Memory B cell (primary cell): ENCODE measurements at places on chromosomes 3 and 15.

- no peak for DNase-seq
- no peaks in the 10 kb centered on the region for H3K27me3 ChIP-seq
- H3K36me3 ChIP-seq, result no peaks in the 10 kb centered on the region
- no peaks in the 10 kb centered on the region for H3K4me1 ChIP-seq
- no peak overlapping the region for H3K4me3 ChIP-seq
These were observed 621.9 kb upstream of the CCDC54 start for GRCh38 chr3:106755336-106755735.

DNA sequence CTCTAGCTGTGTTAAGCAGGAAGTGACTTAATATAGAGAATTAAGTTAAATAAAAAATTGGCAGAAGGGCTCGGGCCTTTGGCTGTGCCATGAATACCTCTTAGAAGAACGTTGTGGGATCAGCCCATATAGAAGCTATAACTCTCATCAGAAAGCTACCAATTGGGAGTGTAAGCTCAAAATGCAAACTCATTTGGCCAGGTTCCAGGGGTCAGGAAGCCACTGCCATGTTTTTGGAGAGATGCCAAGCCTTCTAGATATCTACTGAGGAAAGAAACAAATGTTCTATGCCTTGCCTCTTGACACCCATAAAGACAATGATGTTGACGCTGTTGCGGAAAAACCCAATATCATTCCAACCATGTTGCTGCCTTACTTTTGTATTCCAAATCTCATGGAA, 475.2 kb upstream of the TGFBR2 start:
- no peak overlapping the region for H3K27ac ChIP-seq
- peaks cover 2% of the 10 kb centered on the region for H3K36me3 ChIP-seq
- no peak for DNase-seq
- no peak overlapping the region for H3K4me3 ChIP-seq
- H3K4me1 ChIP-seq, result no peaks in the 10 kb centered on the region

GRCh38 chr3:77014226-77014625, 25.7 kb upstream of the ROBO2 start:
- H3K27ac ChIP-seq, result no peak overlapping the region
- DNase-seq, result no peak
- no peaks in the 10 kb centered on the region for H3K27me3 ChIP-seq
- no peaks in the 10 kb centered on the region for H3K36me3 ChIP-seq

DNA sequence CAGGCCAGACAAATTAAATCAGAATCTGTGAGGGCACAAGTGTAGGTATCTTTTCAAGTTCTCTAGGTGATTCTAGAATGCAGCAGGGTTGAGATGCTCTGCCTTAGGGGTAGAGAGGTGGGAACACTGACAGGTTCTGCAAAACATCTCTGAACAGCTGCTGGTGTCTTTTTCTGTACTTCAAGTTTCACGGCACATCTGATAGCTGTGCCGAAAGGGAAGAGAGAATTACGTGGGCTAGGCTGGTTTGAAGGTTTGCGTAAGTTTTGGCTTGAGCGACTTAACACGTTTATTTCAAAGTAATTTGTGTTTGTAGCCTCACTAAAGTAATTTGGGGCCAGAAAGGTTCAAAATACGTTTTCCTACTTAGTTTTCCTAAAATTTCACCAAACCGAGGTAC, 22.5 kb downstream of the PXK start:
- DNase-seq, result peak; percentile 49
- peaks cover 2% of the 10 kb centered on the region for H3K36me3 ChIP-seq
- peaks cover 65% of the 10 kb centered on the region for H3K4me1 ChIP-seq
- H3K27ac ChIP-seq, result peak overlapping the region; percentile 92
- peak overlapping the region; percentile 95 for H3K4me3 ChIP-seq

DNA sequence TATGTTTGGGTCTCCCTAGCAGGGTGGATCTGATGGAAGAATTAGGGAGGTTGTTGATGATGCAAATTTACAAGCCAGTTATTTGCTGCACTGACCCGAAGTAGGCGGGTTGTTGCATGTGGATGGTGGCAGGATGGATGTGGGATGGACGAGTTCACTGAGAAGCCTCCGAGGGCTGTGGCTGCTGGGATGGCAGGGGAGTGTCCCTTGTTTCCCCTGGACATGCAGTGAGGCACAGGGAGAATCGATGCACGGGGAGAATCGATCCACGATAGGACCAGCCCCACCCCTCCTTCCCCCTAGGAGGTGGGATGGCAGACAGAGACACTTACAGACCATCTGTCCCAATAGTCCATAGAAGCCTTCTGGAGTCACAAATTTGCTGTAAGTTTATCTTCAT, 31.0 kb upstream of the KLF13 start:
- no peak overlapping the region for H3K27ac ChIP-seq
- peaks cover 2% of the 10 kb centered on the region for H3K36me3 ChIP-seq
- no peak overlapping the region for H3K4me3 ChIP-seq
- peaks cover 4% of the 10 kb centered on the region for H3K4me1 ChIP-seq

GRCh38 chr15:72852273-72852672, 68.7 kb upstream of the ADPGK start:
- no peaks in the 10 kb centered on the region for H3K4me1 ChIP-seq
- H3K36me3 ChIP-seq, result no peaks in the 10 kb centered on the region
- H3K4me3 ChIP-seq, result no peak overlapping the region
- H3K27ac ChIP-seq, result no peak overlapping the region
- peaks cover 28% of the 10 kb centered on the region for H3K27me3 ChIP-seq

DNA sequence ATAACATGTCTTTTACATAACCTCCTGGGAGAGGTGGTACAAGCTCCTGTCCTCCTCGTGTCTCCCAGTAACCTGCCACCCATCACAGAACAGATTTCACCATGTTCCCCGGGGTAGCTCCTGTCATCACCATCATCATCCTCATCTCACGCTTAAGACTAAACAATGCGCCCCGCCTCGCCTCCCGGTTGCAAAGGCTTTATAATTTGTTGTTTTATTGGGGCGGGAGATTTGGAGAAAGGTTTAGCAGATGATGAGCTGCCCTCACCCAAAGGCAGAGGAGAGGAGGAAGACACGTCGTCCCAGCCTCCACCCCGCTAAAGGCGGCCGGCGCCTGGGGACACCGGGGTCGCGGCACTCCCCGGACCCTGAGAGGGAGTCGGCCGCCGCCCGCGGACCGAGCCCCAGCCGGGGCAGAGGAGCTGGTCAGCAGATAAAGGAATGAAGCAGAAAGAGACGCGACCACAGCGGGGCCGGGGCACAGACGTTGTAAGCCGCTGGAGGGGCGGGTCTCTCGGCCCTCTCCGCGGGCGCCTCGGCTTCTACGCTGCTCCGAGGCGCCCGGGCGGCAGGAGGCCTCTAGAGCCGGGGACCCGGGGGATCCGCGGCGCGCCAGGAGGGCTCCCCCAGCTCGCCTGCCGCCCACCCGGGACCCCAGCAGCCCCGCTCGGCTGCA, 589 bp downstream of the HERC1 start:
- peak; percentile 34 for DNase-seq
- H3K4me3 ChIP-seq, result peak overlapping the region; percentile 94
- H3K36me3 ChIP-seq, result peaks cover 2% of the 10 kb centered on the region
- H3K27ac ChIP-seq, result peak overlapping the region; percentile 90

DNA sequence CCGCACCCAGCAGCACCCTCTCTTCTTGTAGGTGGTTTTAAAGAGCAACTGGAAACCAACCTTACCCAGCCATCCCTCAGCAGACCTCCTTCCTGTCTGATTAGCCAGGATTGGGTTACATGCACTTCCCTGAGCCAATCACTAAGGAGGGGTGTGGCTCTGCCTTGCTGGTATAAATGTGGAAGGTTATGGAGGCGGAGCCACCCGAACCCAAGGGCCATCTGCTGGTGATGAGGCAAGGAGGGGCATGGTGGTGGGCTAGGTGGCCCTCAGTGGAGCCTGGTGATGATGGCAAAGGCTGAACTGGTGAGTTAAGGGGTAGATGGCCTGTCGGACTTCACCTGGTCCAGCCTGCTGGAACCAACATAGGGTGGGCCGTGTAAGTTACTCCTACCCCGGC, 39.8 kb downstream of the CCDC33 start:
- H3K4me3 ChIP-seq, result no peak overlapping the region
- H3K36me3 ChIP-seq, result no peaks in the 10 kb centered on the region
- H3K27ac ChIP-seq, result no peak overlapping the region

GRCh38 chr3:179196098-179196497, 47.9 kb downstream of the PIK3CA start:
- peaks cover 10% of the 10 kb centered on the region for H3K36me3 ChIP-seq
- no peak for DNase-seq
- no peak overlapping the region for H3K4me3 ChIP-seq

GRCh38 chr15:68587769-68588385, 9.1 kb downstream of the CORO2B start:
- peaks cover 5% of the 10 kb centered on the region for H3K4me1 ChIP-seq
- H3K27me3 ChIP-seq, result peaks cover 10% of the 10 kb centered on the region
- H3K4me3 ChIP-seq, result no peak overlapping the region
- H3K27ac ChIP-seq, result peak overlapping the region; percentile 26

DNA sequence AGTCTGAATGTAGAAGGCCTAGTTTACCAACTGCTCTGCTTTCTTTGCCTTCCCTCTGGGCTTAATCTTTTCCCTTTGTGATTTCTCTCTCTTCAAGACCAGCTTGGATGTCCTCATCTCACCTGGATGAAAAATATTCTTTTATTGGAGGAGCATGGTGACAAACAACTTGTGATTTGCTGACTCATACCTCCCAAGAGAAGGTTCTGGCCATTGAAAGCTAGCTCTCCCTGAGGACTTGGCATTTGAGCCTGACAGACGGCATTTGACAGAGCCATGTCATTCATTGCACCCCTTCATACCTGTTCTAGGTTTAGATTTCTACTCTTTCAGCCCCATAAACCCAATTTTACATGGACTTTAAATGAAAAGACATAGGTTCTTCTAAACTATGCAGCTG, 33.3 kb downstream of the ATG7 start:
- no peaks in the 10 kb centered on the region for H3K4me1 ChIP-seq
- H3K27me3 ChIP-seq, result no peaks in the 10 kb centered on the region
- H3K36me3 ChIP-seq, result peaks cover 46% of the 10 kb centered on the region
- no peak overlapping the region for H3K4me3 ChIP-seq
- peak overlapping the region; percentile 67 for H3K27ac ChIP-seq
- DNase-seq, result no peak

- no peak overlapping the region for H3K27ac ChIP-seq
- H3K4me3 ChIP-seq, result no peak overlapping the region
- peaks cover 18% of the 10 kb centered on the region for H3K4me1 ChIP-seq
- no peaks in the 10 kb centered on the region for H3K36me3 ChIP-seq
- no peaks in the 10 kb centered on the region for H3K27me3 ChIP-seq
These were observed 49.7 kb upstream of the SCAANT1 start for GRCh38 chr3:63961891-63962290.

- H3K27ac ChIP-seq, result no peak overlapping the region
- H3K4me1 ChIP-seq, result no peaks in the 10 kb centered on the region
- no peak overlapping the region for H3K4me3 ChIP-seq
These were observed 43.5 kb downstream of the CACNA2D3 start for GRCh38 chr3:54165865-54166264.

DNA sequence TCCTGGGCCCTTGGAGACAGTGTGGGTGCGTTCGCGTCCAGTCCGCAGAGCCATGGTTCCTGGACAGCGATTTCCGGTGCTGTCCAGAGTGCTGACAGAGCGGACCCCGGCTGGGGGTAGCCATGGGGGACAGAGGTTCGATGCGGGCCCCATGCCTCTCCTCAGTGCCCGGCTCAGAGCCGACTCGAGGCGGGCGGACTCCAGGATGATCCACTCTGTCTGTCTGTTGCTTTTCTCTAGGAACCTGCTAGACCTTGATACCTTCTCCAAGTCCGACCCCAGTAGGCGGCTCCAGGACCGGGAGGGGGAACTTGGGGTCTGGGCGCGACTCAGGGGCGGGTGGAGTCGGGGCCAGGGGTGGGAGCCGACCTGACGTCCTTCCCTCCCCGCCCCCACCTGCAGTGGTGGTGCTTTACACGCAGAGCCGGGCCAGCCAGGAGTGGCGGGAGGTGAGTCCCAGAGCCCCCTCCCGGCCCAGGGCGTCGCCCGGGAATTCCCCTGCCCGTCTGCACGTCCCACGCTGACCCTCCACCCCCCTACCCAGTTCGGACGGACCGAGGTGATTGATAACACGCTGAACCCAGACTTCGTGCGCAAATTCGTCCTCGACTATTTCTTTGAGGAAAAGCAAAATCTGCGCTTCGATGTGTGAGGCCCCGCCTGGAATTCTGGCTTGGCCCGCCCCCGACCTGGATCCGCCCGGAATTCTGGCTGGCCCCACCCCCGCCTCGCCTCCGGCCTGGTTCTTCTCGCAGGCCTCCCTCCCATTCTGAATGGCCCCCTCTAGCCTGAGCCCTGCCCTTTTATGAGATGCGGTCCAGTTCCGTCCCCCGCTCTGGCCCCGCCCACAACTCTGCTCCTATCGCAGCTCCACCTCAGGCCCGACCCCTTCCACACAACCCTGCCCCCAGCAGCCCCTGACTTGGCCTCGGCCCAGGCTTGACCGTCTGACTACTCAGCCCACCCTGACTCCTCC, 1.0 kb downstream of the CPNE9 start:
- H3K27me3 ChIP-seq, result peaks cover 11% of the 10 kb centered on the region
- H3K4me1 ChIP-seq, result peaks cover 11% of the 10 kb centered on the region
- no peak for DNase-seq
- peak overlapping the region; percentile 65 for H3K4me3 ChIP-seq

GRCh38 chr3:66255865-66256264, 35.1 kb downstream of the SLC25A26 start:
- H3K4me1 ChIP-seq, result peaks cover 23% of the 10 kb centered on the region
- H3K27me3 ChIP-seq, result no peaks in the 10 kb centered on the region
- no peak for DNase-seq
- no peak overlapping the region for H3K27ac ChIP-seq
- peaks cover 15% of the 10 kb centered on the region for H3K36me3 ChIP-seq
- no peak overlapping the region for H3K4me3 ChIP-seq

DNA sequence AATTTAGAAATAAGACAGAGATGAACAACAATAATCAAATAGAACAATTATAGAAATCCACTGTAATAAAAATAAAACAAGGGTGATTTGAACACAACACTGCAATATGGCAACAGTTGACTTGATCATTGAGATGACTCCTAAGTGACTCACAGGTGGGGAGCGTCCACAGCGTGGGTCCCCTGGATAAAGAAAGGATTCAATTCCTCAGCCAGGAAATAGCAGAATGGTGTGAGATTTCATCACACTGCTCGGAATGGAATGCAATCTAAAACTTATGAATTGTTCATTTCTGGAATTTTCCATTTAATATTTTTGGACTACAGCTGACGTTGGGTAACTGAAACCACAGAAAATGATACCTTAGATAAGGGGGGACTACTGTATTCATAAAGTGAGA, 82.0 kb downstream of the CNTN3 start:
- H3K36me3 ChIP-seq, result no peaks in the 10 kb centered on the region
- no peak overlapping the region for H3K4me3 ChIP-seq
- H3K27me3 ChIP-seq, result no peaks in the 10 kb centered on the region
- no peak overlapping the region for H3K27ac ChIP-seq
- no peaks in the 10 kb centered on the region for H3K4me1 ChIP-seq

GRCh38 chr15:27722102-27722501, 377.0 kb downstream of the OCA2 start:
- H3K4me3 ChIP-seq, result no peak overlapping the region
- DNase-seq, result no peak
- peaks cover 2% of the 10 kb centered on the region for H3K27me3 ChIP-seq

GRCh38 chr15:54131410-54131809, 153.2 kb downstream of the UNC13C start:
- H3K27me3 ChIP-seq, result no peaks in the 10 kb centered on the region
- no peaks in the 10 kb centered on the region for H3K36me3 ChIP-seq
- no peak overlapping the region for H3K4me3 ChIP-seq

- H3K27me3 ChIP-seq, result peaks cover 17% of the 10 kb centered on the region
- no peaks in the 10 kb centered on the region for H3K36me3 ChIP-seq
- no peak for DNase-seq
- no peak overlapping the region for H3K27ac ChIP-seq
- no peaks in the 10 kb centered on the region for H3K4me1 ChIP-seq
These were observed 335.1 kb upstream of the THRB start for GRCh38 chr3:24829629-24830229.
